ENCODE measurements at places on chromosomes 6 and 20. TPM values are rescaled to one million over a fixed set of nuclear protein-coding genes. Genes with fewer than 3 reads are reported as not detected.

The SLC12A5 gene
- total RNA-seq, result 0.96 TPM

The ENPP1 gene
- total RNA-seq, result 12.6 TPM

GRCh38 chr6:36968266-36968977 is 13.9 kb downstream of the PI16 start:
- peak; percentile 45 for DNase-seq

The SIGLEC1 gene
- total RNA-seq, result 4.6 TPM

The LPIN3 gene
- total RNA-seq, result 46.2 TPM

GRCh38 chr6:41283600-41283999 is 2.9 kb downstream of the TREM1 start:
- DNase-seq, result no peak

The OPN5 gene
- not detected for total RNA-seq

The SPATA25 gene
- total RNA-seq, result 1.5 TPM

GRCh38 chr20:56360133-56360907 is 1.5 kb downstream of the FAM210B start:
- no peak for DNase-seq

GRCh38 chr6:137772541-137773250 is 94.4 kb upstream of the TNFAIP3 start:
- DNase-seq, result no peak

DNA sequence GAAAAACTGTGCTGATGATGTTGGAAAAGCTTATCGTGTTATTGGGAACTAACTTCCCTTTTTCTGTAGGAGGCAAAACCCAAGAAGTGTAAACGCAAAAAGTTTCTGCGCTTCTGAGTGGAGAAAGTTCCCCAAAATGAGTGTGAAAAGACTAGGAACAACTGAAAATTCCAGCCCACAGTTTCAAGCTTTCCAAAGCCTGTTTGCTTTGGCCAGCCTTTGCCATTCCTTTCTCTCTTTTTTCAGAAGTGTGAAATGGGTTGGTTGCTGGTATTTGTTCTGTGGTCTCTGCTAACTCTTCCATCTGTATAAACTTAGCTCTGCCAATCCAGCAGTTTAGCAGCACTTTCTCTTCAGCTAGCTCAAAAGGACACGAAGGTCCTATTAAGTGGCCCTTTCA is 491.3 kb downstream of the MAFB start:
- DNase-seq, result no peak

The E2F3 gene
- 10.0 TPM for total RNA-seq

GRCh38 chr20:1319462-1319861 is 9.5 kb downstream of the SDCBP2 start:
- DNase-seq, result no peak

DNA sequence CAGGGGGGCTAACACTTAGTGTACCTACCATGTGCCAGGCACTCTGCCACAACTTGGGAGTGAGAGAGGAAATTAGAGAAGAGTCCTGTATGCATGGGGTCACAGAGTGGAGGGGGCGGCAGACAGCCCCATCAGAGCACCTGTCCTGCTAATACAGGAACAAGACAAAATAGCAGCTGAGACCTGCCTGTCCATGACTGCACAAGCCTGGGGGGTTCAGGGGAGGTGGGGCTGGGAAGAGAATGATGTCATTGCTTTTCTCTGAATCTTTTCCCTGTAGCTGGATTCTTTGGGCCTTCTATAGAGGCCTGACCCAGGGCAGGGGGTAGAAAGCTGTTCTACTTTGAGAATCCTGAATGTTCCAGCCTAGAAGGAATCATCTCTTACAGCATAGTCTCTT is 37.4 kb downstream of the FOXP4 start:
- DNase-seq, result no peak

GRCh38 chr20:53948383-53949318 is 121.7 kb downstream of the BCAS1 start:
- no peak for DNase-seq

GRCh38 chr6:30157999-30158398 is 3.0 kb downstream of the TRIM10 start:
- no peak for DNase-seq

DNA sequence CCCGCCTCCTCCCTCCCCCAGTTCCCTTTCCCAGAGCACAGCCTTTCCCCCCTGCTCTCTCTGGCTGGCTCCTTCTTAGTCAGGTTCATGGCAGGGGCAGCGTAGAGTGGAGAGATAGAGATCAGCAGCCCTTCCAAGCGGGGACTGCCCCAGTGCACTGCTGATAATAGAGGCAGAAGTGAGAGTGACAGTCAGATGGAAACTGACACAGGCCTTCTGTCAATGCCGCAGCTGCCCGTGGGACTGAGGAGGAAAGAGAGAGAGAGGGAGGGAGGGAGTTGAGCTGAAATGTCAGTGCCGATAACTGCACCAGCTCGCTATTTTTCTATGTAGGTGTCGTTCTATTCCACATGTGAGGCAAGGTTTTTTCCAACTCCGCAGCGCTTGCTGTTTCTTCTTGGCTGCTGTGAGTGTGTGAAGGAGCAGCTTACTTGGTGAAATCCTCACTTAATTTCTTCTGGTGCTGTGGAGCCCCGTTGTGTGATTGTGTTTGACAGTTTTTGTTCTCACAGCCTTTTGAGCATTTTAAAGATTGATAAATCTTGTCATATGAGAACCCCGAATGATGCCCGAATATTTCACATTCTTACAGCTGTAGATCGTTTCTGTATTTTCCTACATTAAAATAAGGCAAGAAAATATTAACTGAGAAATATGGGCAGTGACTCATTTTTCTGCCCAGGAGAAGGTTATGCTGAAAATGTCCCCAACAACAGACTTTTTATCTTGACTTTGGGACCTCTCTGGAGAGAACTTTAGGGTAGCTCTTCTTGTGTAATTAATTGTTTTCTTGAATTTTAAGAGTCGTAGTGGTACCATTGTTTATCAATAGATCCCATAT is 386.4 kb upstream of the MMS22L start:
- DNase-seq, result no peak

The FAM50B gene
- 3.9 TPM for total RNA-seq

- peak; percentile 70 for DNase-seq
Observed at GRCh38 chr6:42783177-42783875, 1.5 kb downstream of the BICRAL start.

DNA sequence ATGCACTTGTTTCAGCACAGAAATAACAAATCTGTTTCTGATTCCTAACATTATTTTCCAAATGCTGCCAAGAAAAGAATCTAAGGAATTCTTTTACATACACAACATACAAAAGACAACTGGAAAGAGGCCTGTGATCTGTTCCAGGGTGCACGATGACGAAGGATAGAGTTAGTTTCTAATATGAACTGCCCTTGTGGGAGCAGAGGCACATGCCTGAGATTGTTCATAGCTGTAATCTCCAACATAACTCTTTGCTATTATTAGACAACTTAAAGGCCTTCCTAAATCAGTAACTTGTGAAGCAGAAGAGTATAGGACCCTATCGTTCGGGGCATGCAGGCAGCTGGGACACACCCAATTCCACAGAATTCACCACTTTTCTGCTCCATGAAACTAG is 41.2 kb upstream of the NHSL1 start:
- DNase-seq, result no peak

DNA sequence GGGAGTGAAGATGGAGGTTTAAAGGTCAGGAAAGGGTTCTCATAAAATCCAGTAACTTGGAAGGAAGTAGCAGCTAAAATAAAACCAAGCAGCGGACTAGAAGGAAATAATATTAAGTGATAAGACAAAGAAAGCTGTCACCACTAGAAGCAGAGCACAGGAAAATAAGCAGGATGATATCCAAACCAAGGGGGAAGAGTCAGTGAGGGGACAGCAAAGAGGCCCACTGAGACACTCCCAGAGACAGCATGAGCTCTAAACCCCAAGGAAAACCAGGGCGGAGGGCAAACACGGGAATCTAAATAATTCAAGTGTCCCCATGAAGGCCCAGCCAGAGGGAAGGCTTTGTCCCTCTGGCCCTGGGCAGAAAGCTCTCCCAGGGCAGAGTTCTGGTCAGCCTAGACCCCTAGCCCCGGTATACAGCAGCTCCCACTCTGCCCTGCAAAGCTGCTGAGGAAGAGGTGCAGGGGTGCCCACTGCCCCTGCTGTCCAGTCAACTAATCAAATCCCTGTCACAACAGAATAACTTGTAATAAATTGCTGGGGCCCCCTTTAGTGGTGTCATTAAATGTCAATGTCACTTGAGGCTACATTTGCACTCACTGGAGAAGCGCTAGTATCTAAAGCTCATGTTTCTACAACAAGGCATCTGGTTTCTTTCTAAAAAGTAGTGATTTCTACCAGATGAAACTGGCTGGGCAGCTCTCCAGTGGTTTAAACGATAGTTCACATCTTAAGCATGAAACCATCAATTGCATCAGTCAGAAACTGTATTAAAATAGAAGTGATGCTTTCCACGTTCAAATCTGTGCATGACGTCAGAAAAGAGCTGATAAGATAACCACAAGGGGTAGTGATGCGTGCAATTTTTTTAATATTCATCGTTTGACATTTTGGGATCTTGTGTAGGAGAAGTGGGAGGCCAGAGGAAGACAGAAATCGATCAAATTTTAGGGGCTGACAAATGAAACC is 13.6 kb downstream of the PDE10A start:
- no peak for DNase-seq

DNA sequence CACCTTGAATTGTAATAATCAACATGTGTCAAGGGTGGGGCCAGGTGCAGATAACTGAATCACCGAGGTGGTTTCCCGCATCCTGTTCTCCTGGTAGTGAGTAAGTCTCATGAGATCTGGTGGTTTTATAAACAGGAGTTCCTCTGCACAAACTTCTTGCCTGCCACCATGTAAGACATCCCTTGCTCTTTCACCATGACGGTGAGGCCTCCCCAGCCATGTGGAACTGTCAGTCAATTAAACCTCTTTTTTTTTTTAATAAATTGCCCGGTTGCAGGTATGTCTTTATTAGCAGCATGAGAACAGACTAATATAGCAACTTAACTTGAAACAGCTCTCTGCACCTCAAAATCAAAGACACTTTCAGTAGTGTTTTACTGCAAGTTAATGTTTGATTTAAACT is 121.6 kb downstream of the OGFRL1 start:
- no peak for DNase-seq

The ADGRB3 gene
- 0.42 TPM for total RNA-seq

The TSPO2 gene
- total RNA-seq, result not detected

- peak; percentile 76 for DNase-seq
Observed at GRCh38 chr6:70369332-70369950, 43.9 kb upstream of the FAM135A start.

DNA sequence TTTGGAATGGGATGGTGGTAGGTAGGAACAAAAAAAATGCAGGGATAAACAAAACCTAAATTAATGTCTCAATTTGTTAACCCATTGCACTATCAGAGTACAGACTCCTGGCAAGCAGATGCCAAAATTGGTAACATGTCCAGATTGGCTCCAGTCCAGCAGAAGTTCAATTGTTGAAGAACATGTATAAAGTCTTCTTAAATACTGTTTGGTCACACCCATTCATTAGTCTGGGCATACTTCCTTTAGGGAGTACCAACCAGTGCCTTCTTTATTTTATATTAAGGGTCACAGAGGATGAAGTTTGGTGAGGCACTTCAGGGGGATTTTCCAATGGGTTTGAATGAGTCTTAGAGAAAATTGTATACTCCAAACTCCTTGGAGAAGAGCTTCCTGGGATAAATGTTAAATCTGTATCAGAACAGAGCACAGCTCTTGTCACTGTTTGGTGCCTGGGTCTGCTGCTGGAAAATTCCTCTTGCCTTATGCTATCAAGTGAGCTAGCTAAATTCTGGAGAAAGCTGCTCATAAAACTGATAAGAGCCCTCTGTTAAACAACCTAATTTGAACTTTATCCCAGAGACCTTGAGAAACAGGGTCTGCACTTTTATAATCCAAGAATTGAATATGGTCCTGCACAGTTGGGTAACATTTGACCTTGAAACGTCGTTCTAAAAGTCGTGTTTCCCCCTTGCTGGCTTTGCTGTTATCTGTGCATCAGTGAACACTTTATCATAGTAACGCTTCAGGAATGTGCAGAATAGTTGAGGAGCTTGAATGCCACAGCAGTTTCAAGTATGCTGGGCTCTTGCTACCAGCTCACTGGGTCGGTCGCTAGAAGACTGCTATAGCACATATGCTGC is 334.1 kb upstream of the CITED2 start:
- peak; percentile 24 for DNase-seq

GRCh38 chr6:164855281-164855680 is 454.1 kb downstream of the C6orf118 start:
- DNase-seq, result no peak

- DNase-seq, result no peak
Observed at GRCh38 chr6:487956-488355, 96.4 kb downstream of the IRF4 start.

DNA sequence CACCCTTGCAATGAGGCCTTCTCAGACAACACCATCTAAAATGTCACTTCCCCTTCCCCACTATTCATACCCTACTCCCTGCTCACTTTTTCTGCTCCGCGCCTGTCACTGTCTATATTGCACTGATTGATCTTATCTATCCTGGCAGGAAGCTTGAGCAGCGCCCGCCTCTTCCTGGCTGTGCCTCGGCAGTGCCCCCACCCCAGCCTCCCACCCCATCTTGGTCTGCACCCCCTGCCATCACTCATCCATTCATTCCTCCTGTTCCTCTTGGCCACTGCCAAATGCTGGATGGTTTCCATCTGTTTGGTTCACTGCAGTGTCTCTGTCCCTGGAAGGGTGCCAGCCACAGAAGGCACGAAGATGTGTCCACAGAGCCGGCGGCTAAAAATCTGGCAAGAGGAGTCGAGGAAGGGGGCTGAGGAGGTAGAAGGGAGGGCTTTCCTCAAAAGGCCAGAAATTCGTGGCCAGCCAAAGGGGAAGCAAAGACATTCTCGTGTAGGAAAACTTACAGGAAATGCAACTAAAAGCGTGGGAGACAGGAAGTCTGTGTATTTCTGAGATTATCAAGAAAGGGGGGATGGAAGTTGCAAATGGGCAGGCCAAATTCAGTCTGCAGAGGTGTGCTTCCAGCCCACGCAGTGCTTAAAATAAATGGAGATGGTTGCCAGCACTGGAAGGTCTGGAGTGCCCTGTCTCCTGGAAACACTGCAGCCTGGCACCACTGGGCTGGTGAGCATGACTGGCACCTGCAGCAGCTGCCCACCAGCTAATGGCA is 27.6 kb downstream of the SYNJ2 start:
- DNase-seq, result no peak

- DNase-seq, result no peak
Observed at GRCh38 chr6:88856566-88856965, 106.9 kb downstream of the RNGTT start.

- DNase-seq, result no peak
Observed at GRCh38 chr6:99780556-99780885, 173.9 kb downstream of the PRDM13 start.

The ENPP5 gene
- total RNA-seq, result 3.6 TPM

GRCh38 chr20:47999166-47999565 is 213.9 kb upstream of the SULF2 start:
- no peak for DNase-seq

- DNase-seq, result no peak
Observed at GRCh38 chr20:40499391-40499790, 189.6 kb downstream of the MAFB start.

GRCh38 chr20:58965270-58966064 is 15.6 kb upstream of the NELFCD start:
- no peak for DNase-seq

- peak; percentile 88 for DNase-seq
Observed at GRCh38 chr20:33732166-33732970, 572 bp downstream of the ZNF341 start.

Data from colonic mucosa (tissue), 4 donors.